ENCODE measurements at places on chromosomes 16 and 17.
A peak's percentile ranks its signal among the peaks of the same experiment; 100 is the strongest.

DNA sequence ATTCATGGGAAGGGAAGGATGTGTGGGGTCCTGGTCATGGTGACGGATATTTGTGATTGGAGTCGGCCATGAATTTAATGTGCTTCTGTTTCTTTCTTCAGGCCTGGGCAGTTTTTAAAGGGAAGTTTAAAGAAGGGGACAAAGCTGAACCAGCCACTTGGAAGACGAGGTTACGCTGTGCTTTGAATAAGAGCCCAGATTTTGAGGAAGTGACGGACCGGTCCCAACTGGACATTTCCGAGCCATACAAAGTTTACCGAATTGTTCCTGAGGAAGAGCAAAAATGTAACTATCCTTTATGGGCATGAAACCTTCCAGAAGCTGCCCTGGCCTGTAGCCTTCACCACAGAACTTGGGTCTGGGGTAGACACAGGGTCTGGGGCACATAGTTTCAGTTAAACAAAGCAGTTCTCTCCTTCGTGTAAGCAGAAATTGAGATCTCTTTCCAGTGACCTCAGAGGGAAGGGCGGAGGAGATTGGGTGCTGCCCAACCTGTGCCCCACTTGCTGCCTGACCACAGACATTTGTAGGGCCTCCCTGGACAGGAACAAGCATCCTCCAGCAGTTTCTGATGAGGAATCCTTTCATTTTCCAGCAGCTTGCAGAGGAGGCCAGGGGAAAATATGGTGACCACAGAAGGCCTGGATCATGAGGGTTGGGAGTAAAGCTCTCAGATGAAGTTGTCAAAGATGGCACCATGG is 10.1 kb downstream of the IRF8 start:
- no peak for DNase-seq

GRCh38 chr16:17420816-17421215 is 49.9 kb downstream of the XYLT1 start:
- no peak for DNase-seq

- peak; percentile 85 for DNase-seq
Observed at GRCh38 chr17:42179911-42180410, 981 bp downstream of the KCNH4 start.

GRCh38 chr16:69839240-69839688 is 77.1 kb downstream of the WWP2 start:
- no peak for DNase-seq

DNA sequence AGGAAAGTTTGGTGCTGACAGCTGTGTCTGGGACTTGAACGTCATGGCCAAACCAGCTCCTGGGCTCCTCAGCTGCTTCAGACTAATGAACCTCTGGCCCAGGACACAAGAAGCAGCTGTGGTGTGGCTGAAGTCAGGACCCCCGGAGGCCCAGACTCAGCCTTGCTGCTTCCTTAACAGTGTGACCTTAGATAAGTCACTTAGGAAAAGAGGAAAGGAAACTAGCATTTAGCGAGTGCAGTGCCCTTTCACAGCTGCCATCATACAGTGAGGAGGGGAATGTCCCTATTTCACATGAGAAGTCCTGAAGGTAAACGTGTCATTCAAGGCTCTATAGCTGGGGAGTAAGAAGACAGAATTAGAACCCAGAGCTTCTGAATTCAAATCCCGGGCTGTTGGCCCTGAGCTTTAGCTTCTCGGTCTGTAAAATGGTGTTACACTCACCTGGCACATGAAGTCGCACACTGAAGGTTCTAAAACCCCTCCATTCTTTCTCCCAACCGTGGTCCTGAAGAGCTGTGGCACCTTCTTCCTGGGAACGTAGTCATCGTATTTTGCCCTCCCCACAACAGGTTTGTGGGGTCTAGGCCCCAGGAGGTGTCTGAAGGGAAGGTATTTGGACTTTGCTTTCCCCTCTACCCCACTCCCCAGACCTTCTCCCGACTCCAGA is 910 bp upstream of the RAMP2 start:
- no peak for DNase-seq

- DNase-seq = peak; percentile 60
Observed at GRCh38 chr16:73354434-73354833, 306.5 kb upstream of the ZFHX3 start.
